ENCODE measurements at places on chromosomes 5 and 9.

DNA sequence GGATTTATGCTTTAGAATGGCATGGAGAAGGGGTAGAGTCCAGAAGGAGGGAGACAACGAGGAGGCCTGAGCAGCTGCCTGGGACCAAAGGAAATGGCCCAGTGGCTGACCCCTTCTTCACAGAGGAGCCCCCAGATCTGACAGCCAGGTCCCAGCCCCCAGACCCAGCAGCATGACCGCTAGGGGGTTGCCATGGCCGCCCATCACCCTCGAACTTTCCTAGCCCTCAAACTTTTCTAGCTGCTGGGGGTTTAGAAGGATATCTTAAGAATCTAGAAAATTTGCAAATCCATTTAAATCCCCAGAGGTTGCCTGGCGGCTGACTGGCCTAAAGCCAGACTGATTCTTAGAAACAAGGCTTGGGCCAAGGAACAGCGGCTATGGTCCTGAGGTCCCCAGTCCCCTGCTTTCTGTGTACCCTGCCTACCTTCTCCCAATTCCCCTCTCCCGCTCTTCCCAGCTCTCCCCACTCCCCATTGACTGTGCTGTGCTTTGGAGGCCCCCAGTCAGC is 972 bp downstream of the PDGFRB start:
- DNase-seq = no peak

GRCh38 chr5:76438025-76438424 is 34.9 kb downstream of the IQGAP2 start:
- DNase-seq = no peak

GRCh38 chr5:82694711-82695285 is 382.4 kb downstream of the TMEM167A start:
- DNase-seq = no peak

DNA sequence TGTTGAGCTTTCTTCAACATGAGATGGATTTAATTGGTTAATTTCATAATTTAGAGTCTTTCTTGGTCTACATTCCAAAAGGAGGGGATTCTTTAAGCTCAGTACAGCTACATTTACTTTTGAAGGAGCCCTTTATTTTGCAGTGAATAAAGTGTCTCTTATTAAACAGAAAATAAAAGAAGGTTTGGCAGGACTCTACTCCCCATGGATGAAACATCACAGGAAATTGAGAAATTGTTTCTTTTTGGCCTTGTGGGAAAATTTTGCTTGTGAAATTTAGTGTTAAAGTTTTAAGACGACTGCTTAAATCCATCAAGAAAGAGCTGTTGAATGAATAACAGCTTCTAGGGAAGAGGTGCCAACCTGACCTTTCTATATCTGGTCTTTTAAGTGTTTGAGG is 187.7 kb downstream of the NTRK2 start:
- no peak for DNase-seq

DNA sequence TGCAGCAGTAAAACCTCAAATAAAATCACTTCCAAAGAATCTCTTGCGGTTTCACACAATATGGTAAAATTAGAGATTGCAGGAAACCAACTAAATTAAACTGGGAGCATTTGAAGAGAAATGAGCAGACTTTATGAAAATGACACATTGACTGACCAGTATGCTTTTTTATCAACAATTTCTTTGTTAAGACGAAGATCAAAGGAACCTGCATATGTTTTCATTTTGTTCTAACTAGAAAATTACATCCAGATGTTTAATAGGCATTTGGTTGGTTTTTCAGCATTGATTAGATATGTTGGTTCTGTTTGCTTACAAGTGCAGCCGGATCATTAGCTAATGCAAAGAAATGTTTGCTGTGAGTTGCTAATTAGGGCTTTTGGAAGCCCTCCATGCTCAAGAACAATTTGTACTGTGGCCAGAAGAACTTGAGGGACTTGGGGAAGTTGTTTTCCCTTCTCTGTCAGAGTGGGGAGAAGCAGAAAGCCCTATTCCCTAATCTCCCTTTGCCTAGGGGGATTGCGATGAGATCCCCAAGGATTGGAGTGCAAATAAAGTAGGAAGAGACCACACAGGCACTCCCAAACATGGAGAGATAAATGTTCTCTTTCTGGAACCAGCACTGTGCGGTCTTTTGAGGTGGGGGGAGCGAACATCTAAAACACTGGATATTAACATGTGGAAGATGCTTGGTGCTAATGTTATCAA is 4.5 kb upstream of the TLE1 start:
- DNase-seq = no peak

- DNase-seq = no peak
These were observed 3.1 kb downstream of the GTF3C4 start for GRCh38 chr9:132673355-132673754.

DNA sequence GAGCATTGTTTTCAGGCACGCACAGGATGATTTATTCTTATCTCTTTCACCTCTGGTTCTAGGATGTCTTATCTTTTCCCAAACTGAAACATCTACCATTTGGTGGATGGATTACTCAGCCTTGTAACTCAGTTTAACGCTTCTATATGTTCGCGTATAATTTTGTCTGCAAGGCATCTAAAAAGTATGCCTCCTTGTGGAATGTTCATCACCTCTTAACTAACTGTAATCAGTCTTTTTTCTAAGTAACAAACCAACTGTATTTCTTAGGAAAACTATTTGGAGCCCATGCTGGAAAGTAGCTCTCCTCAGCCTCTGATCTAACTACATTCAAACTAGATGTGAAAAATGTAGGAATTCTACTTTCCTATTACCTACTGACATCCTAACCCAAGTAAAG is 11.5 kb upstream of the F2RL2 start:
- no peak for DNase-seq

DNA sequence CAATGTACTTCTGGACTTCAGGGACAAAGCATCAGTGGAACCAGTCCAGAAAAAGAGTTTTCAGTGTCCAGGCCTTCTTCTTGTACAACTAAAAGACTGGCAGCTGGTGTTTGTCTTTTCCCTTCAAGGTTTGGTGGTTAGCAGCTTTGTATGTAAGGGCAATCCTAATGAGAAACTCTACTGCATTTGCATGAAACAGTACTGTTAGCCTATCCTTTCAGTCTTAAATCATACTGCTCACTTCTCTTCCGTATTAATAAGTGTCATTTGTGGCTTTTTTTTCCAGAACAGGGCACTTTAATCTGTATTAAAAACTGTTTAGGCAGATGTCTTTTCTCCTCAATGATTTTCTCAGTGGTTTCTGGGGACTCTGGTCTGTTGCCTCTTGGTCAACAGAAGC is 48.9 kb downstream of the FAM174A start:
- no peak for DNase-seq

GRCh38 chr5:131957721-131958441 is 12.4 kb upstream of the MEIKIN start:
- no peak for DNase-seq

- DNase-seq = no peak
These were observed 4.0 kb downstream of the TSLP start for GRCh38 chr5:111075520-111075919.

DNA sequence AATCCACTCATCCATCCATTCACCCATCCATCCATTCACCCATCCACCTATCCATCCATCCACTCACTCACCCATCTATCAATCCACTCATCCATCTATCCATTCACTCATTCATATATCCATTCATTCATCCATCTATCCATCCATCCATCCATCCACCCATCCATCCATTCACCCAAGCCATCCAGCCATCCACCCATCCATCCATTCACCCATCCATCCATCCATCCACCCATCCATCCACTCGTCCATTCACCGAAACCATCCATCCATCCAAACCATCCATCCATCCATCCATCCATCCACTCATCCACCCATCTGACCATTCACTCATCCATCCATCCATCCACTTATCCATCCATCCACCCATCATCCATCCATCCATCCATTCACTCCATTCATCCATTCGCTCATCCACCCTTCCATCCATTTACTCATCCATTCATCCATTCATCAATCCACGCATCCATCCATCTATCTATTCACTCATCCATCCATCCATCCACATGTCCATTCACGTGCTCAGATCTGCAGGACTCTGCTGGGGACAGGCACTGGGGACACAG is 6.6 kb downstream of the SLC9A3 start:
- DNase-seq = no peak

- DNase-seq = no peak
These were observed 136.8 kb downstream of the ASTN2 start for GRCh38 chr9:117278020-117278419.

DNA sequence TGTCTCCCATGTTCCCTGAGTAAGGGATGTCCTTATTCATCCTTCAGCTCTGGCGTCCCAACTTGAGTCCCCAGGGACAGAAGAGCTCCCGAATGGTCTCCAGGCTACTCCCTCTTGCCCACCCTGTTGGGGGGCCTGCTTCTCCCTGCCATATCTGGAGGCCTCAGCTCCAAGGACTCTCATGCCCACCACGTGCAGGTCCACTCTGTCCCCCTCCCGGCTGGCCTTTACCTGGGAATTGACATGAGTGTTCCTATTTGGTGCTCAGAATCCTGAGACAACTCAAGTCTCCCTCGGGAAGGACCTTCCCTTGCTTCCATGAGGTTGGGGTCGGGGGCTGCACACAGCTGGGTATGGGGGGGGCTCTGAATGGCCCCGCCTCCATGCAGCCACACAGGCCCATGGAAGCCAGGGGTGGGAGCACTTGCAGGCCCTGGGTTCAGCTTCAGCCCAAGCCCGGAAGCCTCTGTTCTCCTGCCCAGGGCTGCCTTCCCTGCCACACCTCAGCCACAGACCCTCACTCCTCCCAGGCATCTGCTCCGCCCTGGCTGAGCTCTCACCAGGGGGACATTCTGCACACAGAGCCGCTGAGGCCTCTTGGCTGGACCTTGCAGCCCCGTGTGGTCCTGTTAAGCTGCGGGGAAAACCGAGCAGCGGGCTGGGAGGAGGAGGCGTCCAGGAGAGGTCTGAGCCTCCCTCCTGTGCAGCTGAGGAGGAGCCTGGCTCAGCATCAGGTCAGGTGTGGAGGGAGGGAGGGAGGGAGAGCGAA is 121.9 kb downstream of the PHF2 start:
- no peak for DNase-seq

- no peak for DNase-seq
These were observed 115.1 kb upstream of the CTNND2 start for GRCh38 chr5:12019306-12019705.

DNA sequence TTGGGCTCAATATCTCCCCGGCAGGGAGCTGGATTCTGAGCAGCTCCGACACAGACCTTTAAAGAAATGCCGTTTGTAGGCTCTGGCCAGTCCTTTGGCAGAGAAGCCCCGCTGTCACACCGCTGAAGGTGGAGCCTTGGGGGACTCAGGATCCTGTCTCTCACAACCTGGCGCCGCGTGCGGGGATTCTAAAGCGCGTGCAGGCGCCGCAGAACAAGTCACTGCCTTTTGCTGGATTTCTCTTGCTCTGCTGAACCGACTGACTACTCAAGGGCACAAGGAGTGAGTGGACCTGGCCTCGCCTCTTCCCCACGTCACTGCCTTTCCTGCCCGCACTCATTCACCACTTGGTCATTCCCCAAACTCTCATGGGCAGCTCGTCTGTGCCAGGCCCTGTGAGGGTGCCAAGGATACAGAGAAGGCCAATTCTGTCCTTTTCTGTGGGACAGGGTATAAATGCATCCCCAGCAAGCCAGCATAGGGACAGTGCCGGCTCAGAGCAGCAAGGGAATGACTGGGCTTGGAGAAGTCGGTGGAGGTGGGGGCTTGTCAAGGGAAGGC is 69.3 kb downstream of the CRB2 start:
- no peak for DNase-seq
